ENCODE measurements at places on chromosomes 2 and 18.

DNA sequence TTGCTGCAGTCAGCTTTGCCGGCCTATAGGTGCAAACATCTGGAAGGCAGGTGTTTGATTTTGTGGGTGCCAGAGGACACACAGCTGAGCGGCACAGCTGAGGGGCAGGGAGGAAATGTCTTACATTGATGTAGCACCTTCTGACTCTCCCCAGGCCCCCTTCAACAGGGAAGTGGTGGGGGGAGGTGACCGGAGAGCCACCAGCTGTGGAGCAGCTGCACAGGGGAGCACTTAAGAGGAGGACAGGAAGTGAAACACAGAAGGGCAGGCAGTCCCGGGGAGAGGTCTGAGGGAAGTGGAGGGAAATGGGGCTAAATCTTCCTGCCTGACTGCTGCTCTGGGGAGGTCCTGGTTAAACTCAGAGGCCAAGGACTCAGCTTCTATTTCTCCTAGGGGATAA, 409.1 kb downstream of the TNS1 start:
- DNase-seq: no peak

DNA sequence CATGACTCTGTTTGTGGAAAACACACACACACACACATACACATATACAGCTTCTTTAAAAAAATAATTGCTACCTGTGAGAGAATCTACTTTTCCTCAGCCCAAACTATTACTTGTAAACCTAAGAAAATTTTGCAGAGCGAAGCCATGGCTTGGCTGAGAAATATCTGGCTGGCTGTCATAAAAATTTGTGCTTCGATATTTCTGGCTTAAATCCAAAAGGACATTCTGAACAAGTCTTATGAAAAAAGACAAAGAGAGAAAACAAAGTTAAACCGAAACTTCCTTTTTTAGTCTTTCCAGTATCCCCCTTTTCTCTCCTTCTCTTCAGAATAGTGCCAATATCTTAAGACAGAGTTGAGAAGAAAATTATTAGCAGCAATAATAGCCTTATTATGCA, 2048.0 kb downstream of the SUCLG1 start:
- DNase-seq: no peak

- no peak for DNase-seq
Measured at GRCh38 chr2:85143463-85144082, 10.4 kb downstream of the TCF7L1 start.

DNA sequence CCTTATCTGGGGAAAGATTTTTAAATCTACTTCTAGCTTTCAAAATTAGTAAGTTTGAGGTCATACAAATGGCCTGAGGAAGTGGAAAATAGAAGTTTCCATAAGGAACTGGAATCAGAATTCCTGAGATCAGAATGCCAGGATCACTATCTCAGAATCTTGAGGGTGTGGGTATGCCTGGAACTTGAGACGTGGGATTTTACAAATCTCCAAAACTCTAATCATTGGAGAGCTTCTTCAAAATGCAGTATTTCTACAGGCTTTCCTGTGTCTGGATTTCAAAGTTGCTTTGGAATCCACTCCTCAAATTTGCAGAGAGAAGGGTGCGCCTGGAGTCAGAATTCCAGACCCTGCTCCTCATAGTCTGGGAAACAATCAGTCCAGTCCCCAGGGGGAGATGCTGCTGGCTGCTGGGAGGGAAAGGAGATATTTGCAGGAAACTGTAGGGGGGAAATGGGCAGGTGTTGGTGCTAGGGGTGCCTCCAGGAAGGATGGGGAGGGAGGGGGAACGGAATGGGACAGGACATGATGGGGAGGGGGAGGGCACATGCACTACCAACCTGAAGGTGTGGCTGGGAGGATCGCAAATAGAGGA, 31.0 kb upstream of the CATIP start:
- DNase-seq: no peak

GRCh38 chr18:48074929-48075706, 144.7 kb upstream of the SMAD2 start:
- DNase-seq: no peak

GRCh38 chr18:56319953-56320352, 318.4 kb downstream of the TXNL1 start:
- no peak for DNase-seq

- no peak for DNase-seq
Measured at GRCh38 chr2:237708491-237708890, 81.1 kb downstream of the LRRFIP1 start.

DNA sequence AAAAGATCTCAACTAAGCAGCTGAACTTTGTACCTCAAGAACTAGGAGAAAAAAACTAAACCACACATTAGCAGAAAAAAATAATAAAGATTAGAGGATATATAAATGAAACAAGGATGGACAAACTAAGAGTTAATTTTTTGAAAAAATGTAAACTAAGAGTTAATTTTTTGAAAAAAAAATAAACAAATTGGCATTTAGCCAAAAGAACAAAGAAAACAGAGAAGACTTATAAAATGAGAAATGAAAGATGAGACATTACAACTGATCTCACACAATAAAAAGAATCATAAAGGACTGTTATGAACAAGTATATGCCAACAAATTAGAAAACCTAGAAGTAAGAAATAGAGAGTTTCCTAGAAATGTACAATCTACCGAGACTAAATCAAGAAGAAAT, 859.2 kb upstream of the GYPC start:
- no peak for DNase-seq

- DNase-seq: no peak
Measured at GRCh38 chr2:8238521-8239230, 443.2 kb upstream of the ID2 start.

- no peak for DNase-seq
Measured at GRCh38 chr2:222572751-222573174, 83.1 kb downstream of the FARSB start.

DNA sequence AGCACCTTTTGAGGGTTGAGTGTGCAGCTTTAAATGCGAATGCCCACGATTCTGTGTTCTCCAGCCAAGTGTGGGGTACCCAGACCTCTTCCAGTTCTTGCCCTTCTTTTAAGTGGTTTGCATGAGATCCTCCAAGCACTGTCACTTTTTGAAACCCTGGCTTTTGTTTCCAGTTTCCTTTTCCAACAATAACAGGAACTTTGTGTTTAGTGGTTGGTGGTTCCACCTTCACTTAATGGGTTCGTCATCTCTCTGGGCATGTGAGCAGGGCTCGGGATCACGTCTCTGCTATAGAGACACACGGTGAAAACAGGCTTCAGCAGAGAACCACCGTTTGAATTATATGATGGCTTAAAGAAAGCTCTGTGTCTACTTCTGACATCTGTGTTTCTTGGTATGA, 197.6 kb downstream of the LDLRAD4 start:
- DNase-seq: no peak

- DNase-seq: no peak
Measured at GRCh38 chr2:239818531-239819011, 206.6 kb downstream of the NDUFA10 start.

DNA sequence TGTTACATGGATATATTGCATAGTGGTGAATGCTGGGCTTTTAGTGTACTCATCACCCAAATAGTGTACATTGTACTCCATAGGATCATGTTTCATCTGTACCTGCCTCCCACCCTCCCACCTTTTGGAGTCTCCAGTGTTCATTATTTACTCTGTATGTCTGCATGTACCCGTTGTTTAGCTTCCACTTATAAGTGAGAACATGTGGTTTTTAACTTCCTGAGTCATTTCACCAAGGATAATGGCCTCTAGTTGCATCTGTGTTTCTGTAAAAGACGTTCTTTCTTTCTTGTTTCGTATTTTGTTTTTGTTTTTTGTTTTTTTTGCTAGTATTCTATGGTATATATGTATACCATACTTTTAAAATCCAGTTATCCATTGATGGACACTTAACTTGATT, 107.5 kb downstream of the MSTN start:
- peak; percentile 12 for DNase-seq

DNA sequence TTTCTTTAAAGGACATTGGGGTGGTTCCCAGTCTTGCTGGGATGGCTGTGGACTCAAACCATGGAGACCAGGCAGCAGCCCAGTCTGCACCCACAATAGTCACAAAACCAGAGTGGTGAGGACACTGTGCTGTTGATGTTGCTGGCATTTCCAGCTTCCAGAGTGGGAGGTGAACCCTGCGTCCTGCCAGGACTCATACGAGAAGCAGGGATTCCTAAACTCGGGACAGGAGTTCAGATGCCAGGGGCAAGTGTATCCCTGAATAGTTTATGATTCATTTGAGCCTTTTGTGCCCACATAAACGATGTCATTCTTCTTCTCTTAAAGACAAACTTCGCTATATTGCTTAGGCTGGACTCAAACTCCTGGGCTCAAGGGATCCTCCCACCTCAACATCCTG, 62.8 kb downstream of the TCF7L1 start:
- no peak for DNase-seq

- no peak for DNase-seq
Measured at GRCh38 chr2:170806548-170806947, 10.1 kb upstream of the GAD1 start.

DNA sequence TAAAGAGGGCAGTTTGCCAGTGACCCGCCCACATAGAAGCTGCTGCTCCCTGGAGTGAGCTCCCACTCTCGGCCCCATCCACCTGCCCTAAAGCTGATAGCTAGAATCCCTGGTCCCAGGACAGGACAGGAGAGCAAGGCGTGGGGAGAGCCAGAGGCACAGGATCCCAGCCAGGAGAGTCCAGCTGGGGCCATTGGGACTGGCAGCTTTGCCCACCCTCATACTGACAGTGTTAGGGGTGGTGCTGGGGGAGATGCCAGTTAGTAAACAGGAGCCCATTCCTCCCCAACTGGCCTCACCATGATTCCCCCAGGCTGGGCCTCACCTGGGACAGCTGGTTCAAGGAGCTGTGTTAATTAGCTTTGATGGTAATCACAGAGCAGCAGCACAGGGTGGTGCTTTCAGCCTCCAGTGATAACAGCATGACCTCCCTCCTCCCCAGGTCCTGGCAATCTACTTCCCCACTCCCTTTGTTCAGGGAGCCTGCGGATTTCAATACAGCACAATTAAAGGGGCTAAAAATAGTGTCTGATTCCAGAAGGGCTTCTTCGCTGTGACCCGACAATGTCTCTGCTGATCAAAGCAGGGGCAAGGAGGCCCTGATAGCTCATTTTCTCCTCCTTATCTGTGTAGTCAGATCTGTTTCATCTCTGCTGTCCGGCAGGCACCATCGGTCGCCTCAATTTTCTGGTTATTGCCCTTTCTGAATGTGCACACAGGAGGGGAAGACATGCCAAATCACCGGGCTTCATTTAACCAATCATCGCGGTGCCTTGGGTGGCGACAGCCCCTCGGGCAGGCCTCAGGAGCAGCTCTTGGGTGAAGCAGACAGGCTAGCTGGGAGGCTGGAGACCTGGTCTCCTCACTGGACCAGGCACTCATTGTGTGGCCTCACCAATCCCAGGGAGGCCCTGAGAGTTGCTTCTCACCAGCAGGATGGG, 119.9 kb upstream of the TEX51 start:
- DNase-seq: no peak

GRCh38 chr2:4903656-4904348, 788.4 kb upstream of the SOX11 start:
- DNase-seq: no peak

GRCh38 chr2:127576433-127577207, 41.1 kb downstream of the MYO7B start:
- DNase-seq: no peak

- DNase-seq: no peak
Measured at GRCh38 chr18:46068763-46069162, 3.3 kb downstream of the PSTPIP2 start.
